ENCODE measurements at places on chromosomes 4 and X.

DNA sequence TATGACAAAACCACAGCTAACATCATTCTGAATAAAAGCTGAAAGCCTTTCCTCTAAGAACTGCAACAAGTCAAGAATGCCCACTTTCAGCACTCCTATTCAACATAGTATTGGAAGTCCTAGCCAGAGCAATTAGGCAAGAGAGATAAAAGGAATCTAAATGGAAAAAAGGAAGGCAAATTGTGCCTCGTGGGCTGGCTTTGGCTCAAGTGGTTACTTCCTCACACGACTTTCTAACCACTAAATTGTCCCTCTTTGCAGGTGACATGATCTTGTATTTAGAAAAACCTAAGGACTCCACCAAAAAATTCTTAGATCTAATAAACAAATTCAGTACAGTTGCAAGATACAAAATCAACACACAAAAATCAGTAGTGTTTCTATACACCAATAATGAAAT lies 57.2 kb downstream of the SCML2 start:
- DNase-seq = no peak

- DNase-seq = no peak
Measured at GRCh38 chr4:27233531-27233930, 372.9 kb downstream of the STIM2 start.

- no peak for DNase-seq
Measured at GRCh38 chrX:153645921-153646488, 998 bp upstream of the DUSP9 start.

- no peak for DNase-seq
Measured at GRCh38 chrX:63421411-63421810, 70.3 kb upstream of the SPIN4 start.

DNA sequence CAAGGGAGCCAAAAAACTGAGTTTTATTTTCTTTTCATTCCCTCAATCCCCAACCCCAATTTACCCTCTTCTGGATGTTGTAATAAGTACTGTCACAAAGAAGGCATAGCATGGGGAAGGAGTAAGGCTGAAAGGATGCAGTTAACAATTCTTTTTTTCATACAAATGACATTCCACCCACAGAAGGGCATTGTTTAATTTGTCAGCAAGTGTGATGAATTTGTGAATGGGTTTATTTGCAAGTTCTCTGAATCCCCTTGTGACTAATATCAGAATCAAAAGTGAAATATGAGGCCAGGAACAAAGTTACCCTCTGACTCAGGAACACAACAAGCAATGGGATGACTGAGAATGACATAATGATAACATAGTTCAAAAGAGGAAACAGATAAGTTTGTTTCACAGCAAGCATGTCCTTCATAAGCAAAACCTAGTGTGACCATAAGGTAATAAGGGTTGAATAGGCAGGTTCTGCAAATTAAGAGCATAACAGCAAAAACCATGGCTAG lies 2.1 kb downstream of the GEMIN8 start:
- DNase-seq = no peak
